ENCODE measurements at places on chromosomes 11 and 22.

GRCh38 chr11:73252577-73253191 lies 19.5 kb upstream of the P2RY6 start:
- no peak for DNase-seq

DNA sequence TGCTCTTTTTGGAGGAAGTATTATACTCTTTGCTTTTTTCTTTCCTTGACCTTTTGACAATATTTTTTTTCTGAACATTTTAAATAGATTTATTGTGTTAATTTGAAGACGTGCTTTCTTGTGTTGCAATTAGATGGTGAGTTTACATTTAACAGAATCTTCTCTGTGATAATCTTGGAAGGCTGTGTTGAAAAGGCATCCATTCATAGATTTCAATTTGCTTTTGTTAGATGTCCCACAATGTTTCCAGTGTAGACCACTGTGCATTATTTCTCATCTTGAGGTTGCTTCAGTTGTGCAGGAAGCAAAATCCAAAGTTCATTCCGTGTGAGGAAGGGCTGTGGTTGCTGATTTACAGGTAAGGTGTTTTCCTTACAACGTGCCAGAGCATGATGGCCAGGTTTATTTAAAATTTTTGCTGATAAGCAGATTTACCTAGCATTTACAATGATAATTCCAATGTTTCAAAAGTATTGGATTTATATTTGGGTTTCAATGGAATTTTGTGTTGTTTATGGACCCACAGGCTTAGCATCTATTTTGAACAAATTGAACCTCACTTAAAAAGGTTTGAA lies 4.1 kb upstream of the OR5J2 start:
- DNase-seq: no peak

DNA sequence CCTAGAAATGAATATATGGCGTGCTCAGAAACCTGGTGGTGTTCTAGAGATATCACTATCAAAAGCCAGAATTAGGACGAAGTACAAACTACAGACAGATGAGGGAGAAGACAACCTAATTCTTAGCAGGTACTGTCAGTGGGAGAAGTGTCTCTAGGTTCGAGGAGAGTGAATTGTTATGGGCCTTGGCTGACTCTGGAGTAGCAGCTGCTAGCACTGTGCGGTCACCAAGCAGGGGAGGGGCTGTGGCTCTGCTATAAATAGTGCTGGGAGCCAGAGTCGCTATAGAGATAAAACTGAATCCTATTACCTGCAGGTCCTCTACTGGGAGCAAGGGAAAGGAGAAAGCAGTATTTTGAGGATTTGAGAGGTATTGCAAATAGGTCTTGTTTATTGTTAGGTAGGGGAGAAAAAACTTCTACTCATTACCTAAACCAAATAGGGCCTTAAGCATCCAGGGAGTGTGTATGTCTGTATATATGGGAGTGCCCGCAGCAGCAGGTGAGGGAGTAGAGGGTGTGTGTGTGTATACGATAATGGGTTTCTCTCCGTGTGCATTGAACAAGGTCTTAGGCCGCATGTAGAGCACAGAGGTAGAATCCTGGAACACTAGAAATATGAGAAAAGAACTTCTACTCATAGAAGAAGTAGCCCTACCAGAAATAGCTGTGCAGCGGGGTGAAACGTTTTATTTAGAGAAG lies 2.2 kb downstream of the MADD start:
- DNase-seq: no peak

GRCh38 chr11:68843052-68843561 lies 1.4 kb upstream of the CPT1A start:
- DNase-seq: no peak

GRCh38 chr11:12803086-12803826 lies 129.0 kb downstream of the TEAD1 start:
- no peak for DNase-seq

Measured in NCI-H1436 treated with DMSO at 0.1 percent for 48 hours (cell line).